ENCODE measurements at places on chromosomes 16 and 17. TPM values are rescaled to one million over a fixed set of nuclear protein-coding genes. Genes with fewer than 3 reads are reported as not detected.

MBTPS1 gene
- 119 TPM for polyA plus RNA-seq

NGFR gene
- polyA plus RNA-seq = 9.7 TPM

TM4SF5 gene
- polyA plus RNA-seq = not detected

GRCh38 chr16:22751685-22752084, 62.3 kb upstream of the HS3ST2 start:
- no peaks in the 10 kb centered on the region for H3K4me1 ChIP-seq
- no peak for DNase-seq
- no peaks in the 10 kb centered on the region for H3K27me3 ChIP-seq

All from left lung (tissue), 14 donors.